ENCODE measurements at places on chromosomes 3 and 15. TPM values are rescaled to one million over a fixed set of nuclear protein-coding genes. Genes with fewer than 3 reads are reported as not detected.

The TJP1 gene
- 181 TPM for total RNA-seq

GRCh38 chr3:139532976-139533375, 6.6 kb downstream of the RBP1 start:
- DNase-seq: no peak

DNA sequence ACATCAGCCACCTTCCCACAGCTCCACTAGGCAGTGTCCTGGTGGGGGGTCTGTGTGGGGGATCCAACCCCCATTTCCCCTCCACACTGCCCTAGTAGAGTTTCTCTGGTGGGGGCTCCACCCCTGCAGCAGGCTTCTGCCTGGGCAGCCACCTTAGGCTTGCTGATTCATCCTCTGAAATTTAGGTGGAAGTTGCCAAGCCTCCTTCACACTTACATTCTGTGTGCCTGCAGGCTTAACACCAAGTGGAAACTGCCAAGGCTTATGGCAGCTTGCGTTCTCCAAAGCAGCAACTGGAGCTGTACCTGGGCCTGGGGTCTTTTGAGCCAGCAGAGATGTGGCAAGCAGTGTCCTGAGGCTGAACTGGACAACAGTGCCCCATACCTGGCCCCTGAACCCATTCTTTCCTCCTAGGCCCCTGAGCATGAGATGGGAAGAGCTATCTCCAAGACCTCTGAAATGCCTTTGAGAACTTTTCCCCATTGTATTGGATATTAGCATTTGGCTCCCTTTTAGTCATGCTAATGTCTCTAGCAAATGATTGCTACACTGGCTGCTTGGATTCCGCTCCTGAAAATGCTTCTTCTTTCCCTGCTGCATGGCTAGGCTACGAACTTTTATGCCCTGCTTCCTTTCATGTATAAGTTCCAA, 32.5 kb downstream of the CPN2 start:
- DNase-seq: no peak

DNA sequence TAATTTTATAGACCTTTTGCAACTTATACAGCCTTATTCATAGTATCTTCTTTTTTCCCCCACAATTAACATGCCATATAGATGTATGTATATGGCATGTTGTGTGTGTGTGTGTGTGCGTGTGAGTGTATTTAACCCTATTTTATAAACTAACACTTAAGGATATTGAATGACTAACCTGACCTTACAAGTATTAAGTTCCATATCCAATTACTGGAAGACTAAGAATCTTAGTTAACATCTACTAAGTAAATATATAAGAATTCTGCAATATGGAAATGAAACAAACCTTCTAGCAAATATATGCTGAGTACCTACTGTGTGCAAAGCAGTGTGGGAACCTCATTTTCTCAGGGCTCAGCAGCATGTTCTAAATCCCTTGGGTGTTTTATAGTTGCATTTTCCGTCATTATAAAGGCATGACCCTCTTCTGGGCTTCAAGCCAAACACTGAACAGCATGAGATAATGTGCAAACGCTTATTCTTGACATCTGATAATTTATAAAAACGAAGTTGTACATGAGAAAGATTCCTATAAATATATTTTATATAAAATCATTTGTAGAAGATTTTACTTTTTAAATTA, 105.5 kb downstream of the NLGN1 start:
- DNase-seq: no peak

The ALAS1 gene
- total RNA-seq: 60.0 TPM

The LINGO1 gene
- total RNA-seq: 1.3 TPM

The GOLGA8O gene
- total RNA-seq: not detected

- DNase-seq: peak; percentile 34
These were observed 773 bp downstream of the LINGO1 start for GRCh38 chr15:77631745-77632533.
